ENCODE measurements at places on chromosomes 6 and 20.

DNA sequence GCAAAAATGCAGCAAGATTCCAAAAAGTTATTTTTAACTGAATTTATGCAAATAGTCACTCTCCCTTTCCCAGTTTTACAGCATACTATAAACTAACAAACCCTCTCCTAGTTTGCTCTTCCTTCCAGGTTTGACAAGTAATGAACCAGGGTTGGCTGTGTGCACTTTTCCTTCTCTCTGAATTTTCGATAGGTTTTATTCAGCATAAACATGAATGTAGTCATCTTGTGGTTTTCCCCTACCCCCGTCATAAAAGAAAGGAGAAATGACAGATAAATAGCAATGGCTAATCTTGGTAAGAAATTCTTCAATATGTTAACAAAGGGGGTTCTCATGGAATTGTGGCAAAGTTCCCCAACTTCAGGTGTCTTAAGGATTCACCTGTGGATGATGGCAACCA, 26.3 kb downstream of the PRDM1 start:
- DNase-seq, result no peak

DNA sequence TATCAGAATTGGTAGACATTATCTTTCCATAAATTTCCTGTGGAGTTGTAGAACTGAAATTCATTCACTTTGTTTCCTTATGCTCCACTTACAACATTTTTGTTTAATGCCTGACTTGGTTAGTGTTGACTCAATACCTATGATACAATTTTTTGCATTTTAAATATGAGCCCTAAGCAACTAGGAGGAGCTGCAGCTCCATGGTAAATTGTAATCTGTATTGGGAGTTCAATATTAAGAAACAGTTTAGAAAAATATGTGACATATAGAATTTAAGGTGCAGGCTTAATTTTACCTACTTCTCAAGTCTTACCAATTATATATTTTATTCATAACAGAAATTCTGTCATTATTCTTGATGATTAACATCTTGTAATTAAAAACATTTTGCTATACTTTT, 868.3 kb downstream of the EYS start:
- no peak for DNase-seq

GRCh38 chr20:38755324-38755910, 7.2 kb downstream of the ACTR5 start:
- DNase-seq, result no peak

DNA sequence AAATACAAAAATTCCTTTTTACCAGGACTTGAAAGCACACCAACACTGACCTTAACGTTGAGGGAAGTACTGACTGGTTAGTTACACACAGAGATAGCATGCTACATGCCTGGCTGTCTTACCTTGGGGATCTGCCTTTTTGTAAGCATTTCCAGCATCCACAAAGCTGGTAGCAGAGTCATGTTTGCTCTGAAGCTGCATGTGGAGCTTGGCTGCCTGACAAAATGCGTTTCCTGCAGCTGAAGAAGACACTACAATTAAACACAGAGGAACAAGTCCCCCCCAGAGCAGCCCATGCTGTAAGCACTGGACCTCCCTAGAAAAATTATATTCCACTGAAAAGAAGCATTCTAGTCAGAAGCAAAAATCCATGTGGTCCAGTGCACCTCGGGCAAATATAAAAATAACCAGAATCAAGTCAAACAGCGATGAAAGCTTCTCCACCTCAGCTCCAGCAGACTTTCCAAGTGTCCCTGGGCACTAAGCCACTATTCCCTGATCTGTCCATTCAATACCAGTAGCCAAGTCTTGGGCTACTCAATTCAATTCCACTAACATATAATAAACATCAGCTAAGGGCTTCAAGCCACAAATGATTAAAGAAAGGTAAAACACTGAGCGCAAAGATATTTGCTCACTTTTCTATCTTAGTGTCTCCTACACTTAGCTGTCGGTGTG, 24.2 kb downstream of the NAPB start:
- no peak for DNase-seq

DNA sequence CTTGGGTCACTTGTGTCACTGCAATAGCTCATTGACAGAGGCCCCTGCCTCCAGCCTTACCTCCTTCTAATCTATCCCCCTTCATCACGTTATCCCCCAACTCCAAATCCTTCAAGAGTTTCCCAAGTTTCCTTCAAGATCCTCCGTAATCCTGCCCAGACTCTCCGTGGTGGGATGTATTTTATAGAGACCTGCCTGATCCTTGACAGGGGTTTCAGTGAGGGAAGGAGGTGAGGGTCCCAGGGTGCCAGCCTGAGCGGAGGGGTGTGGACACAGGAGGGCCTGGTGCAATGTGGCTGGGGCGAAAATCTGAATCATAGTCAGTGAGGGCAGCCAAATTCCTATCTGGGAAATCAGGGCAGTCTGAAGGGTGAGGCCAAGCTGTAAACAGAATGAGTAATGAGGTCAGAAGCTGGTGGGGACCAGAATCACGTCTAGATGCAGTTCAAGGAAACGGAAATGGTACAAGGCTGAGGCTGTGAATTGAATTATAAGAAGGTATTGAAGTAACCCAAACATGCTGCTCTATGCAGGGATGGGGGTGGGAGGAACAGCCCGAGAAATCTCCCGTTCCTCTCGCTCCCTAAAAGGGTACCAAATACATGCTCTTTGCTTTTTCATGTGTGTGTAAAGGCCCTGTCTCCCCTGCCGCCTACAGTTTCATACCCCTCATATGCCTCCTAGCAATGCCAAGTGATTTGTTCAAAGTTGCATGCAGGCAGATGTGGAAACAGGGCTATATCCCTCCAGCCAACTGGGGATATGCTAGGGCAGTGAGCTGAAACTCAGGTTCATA, 35.4 kb upstream of the PIM1 start:
- DNase-seq, result no peak

- no peak for DNase-seq
Observed at GRCh38 chr20:13493143-13493542, 145.6 kb downstream of the TASP1 start.

DNA sequence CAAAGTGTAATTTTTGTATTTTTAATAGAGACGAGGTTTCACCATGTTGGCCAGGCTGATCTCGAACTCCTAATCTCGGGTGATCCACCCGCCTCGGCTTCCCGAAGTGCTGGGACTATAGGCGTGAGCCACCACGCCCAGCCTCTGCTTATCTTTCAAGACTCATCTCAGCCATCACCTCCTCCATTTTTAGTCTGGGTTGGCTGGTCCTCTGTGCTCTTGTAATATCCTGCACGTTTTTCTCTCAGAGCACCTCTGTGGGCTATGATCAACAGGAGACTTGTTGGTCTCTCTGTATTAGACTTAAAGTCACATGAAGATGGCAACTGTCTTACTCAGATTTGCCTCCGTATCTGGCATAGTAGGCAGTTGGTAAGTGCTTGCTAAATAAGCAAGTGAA, 7.6 kb downstream of the NOTCH4 start:
- no peak for DNase-seq
